ENCODE measurements at places on chromosomes 7 and 10.

DNA sequence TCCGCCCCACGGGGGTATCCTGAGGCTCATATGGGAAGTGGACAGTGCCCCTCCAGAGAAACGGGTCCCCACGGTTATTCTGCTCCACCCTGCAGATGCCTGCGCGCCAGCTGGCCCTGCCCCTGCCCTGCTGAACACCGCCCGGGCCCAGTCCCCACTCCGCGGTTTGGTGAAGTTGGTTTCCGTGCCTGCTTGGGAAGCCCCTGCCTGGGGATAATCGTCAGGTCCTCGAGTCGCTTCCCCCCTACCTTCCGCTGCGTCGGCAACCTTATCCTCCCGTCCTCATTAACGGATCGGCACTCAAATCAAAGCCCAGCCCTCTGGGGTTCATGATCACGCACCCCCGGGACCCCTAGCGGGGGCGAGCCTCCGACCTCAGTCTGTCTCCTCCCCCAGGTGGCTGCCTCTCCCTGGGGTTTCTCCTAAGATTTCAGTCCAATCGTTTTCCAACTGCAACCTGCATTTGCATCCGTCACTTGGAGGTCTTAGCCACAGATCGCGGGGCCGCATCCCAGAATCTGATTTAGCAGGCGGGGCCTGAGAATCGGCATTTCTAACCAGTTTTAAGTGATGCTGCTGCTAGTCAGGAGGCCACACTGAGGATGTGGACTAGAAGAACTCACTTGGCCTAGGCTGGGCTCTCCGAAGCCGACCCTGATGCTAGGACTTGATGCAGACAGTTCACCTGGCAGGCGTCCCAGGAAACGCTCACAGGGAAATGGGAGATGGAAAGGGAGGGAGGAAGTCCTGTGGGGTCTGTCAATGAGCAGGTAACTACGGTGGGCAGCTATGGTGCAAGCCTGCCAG lies 27.6 kb downstream of the WDR86 start:
- no peak for DNase-seq

GRCh38 chr10:62379394-62379793 lies 5.2 kb downstream of the ZNF365 start:
- no peak for DNase-seq

DNA sequence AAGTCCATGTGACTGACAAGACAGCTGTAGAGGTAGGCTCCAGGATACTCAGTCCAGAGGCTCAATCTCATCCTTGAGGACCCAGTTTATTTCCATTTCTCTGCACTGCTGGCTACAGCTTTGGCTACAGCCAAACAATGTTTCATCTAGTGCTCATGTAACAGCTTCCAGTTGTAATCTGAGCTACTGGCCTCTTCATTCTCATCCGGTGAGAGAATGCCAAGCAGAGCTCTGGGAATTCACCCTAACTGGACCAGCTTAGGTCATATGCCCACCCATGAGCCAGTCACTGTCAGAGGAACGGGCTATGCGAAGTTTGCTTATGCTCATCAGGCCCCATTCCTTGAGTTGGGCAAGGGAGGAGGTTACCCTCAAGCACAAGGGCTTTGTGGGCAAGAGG lies 192.9 kb downstream of the EVX1 start:
- no peak for DNase-seq

GRCh38 chr7:23369695-23370404 lies 70.7 kb downstream of the MALSU1 start:
- DNase-seq: no peak

DNA sequence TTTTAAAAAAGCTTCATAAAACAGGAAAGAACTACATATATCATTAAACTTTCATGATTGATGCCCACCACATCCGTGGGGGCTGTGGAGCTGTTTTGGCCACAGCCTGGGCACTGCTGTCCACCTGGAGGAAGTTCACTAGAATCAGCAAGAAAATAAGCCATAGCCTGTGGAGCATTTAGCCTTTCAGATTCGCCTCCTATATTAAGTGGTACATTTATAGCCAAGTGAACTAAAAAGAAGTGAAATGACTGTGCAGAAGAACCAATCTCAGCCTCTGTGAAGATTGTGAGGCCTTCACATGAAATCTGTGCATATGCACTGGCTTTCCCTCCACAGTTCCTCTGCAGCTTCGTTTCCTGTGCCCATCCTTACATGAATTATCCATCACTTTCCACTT lies 23.5 kb downstream of the WNT16 start:
- no peak for DNase-seq

- DNase-seq: peak; percentile 29
Measured at GRCh38 chr7:19665399-19666008, 43.3 kb downstream of the POLR1F start.

- DNase-seq: no peak
Measured at GRCh38 chr7:105688617-105689016, 107.3 kb upstream of the EFCAB10 start.

GRCh38 chr10:20535897-20536881 lies 360.9 kb downstream of the NEBL start:
- no peak for DNase-seq

DNA sequence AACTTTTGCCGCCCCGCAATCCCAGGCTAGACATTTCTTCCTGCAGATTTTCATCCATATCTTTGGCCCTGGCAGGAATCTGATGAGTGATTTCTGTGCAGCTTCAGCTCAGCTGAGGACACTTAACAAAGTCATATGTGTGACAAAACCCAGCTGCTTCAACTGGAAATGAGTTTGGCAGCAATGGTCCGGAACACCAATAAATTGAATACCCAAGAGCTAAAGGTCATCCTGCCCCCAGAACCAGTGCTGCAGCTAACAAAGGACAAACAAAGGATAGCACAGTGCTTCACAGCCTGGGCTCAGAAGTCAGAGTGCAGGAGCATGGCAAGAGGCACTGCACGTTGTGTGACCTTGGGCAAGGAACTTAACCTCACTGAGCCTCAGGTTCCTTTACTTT lies 40.0 kb upstream of the TRIL start:
- no peak for DNase-seq

DNA sequence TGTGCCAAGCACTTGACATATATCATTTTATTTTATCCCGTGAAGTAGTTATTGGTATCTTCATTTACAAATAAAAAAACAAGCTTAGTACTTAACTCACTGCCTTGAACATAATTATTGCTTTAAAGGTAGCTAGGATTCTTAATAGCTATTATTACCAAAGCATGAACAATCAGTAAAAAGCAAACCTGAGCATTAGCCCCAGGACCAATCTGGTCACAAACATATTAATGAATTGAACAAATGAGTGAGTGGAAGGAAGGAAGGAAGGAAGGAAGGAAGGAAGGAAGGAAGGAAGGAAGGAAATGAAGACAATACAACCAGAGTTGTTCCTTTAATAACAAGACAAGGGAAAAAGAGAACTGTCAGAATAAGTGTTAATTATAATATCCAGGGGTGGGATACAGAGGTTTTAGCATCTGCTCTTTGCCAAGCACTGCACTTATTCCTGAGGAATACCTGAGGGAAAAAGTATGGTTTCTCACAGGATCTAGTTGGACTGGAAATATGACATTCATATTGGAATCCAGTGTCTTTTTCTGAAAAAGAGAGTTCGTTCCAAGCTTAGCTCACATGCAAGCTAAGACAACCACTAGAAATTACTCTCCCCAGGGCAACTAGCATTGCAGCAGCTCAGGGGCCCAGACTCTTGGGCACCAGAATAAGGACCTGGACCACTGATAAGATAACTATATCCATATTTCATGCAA lies 172.9 kb upstream of the MGMT start:
- DNase-seq: no peak

All from iPS-NIHi11 (cell line).